ENCODE measurements at places on chromosomes 2 and 18. TPM values are rescaled to one million over a fixed set of nuclear protein-coding genes. Genes with fewer than 3 reads are reported as not detected.
A peak's percentile ranks its signal among the peaks of the same experiment; 100 is the strongest.

- no peaks in the 10 kb centered on the region for H3K27me3 ChIP-seq
- no peak for DNase-seq
- no peak overlapping the region for H3K4me3 ChIP-seq
- H3K36me3 ChIP-seq, result no peaks in the 10 kb centered on the region
Observed at GRCh38 chr18:58279504-58280175, 235.6 kb downstream of the NEDD4L start.

WIPF1 gene
- total RNA-seq, result 284 TPM

DNA sequence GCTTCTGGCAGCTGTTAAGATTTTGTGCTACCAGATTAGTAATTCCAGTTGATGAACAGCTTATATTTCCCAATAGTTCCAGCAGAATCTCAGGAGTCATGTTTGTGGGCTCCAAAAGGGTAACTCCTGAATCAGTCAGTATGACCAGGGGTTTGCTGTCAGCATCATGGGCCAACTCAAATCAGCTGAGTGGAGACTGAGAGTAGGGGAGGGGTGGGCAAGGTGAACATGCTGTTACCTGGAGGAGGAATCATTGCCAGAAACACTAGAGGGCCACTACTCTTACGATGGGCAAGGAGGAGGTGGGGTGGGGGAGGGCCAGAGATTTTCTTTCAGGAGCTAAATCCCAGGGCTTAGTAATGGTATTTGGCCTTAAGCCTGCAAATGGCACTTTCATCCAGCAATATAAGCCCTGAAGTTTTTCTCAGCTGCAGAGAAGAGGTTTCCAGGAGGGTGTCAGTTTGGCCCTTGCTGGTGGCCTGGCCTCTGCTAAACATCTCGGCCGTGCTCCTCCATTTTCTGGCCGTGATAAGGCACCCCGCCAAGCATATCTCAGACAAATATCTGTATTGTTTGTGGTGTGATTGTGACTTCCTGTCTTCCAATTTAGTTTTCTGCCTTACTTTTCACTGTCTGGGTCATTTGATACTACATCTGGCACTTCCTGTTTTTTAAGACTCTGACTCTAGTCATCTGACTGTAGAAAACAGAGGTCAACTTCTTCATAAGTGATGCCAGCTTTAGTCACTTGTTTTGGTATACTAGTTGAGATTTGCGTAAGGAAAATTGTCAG, 120.5 kb upstream of the CXCR4 start:
- H3K36me3 ChIP-seq, result no peaks in the 10 kb centered on the region
- H3K4me1 ChIP-seq, result peaks cover 44% of the 10 kb centered on the region
- H3K4me3 ChIP-seq, result peak overlapping the region; percentile 46
- no peaks in the 10 kb centered on the region for H3K27me3 ChIP-seq
- peak overlapping the region; percentile 94 for H3K27ac ChIP-seq

DNA sequence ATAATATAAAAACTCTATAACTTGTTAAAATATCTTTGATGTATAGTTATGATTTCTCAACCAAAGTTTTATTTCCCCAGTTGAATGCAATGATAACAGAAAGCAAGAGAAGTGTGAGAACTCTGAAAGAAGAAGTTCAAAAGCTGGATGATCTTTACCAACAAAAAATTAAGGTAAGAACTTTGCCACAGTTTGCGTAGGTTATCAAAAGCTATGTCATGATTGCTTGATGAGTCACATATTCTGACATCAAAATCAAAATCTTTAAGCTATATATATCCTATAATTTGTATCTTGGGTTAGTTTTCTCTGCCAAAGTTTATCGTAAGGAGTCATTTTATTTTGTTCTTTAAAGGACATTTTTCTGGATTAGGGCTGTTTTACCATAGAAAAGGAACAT, 35.0 kb downstream of the NDC80 start:
- no peaks in the 10 kb centered on the region for H3K27me3 ChIP-seq
- H3K36me3 ChIP-seq, result peaks cover 18% of the 10 kb centered on the region
- no peak for DNase-seq
- H3K4me1 ChIP-seq, result peaks cover 29% of the 10 kb centered on the region

DNA sequence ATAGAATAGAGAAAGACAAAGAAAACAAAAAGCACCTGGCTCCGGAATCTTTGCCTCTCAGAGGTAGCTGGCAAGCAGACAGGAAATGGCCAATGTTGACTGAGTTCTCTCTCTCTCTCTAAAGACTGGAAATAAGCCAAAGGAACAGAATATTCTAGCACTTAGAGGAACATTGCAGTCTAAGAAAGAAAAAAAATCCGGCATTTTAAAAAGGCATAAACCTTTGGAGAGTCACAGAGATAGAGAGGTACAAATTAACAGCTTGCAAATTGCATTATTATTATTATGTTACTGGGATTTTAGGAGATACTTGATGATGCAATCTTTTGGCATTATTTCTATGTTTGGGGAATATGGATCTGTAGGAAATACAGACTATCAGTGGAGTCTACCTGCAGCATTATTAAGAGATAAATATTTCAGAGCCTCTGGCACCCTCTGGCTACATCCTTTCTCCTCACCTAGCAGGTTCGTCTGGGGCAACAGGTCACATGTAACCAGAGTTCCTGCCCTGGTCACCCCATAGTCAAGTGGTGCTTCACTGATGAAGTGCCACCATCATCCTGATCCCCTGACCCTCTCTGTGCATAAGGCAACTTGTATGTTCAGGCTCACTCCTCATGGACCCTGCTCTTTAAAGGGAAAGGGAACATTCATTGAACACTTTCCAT, 318.9 kb upstream of the ACVR2A start:
- no peak overlapping the region for H3K27ac ChIP-seq
- DNase-seq, result no peak
- H3K36me3 ChIP-seq, result no peaks in the 10 kb centered on the region
- H3K4me1 ChIP-seq, result peaks cover 9% of the 10 kb centered on the region
- no peak overlapping the region for H3K4me3 ChIP-seq
- no peaks in the 10 kb centered on the region for H3K27me3 ChIP-seq

GRCh38 chr2:9565436-9566153, 10.0 kb upstream of the ADAM17 start:
- no peak overlapping the region for H3K4me3 ChIP-seq
- no peak for DNase-seq
- H3K4me1 ChIP-seq, result no peaks in the 10 kb centered on the region
- H3K36me3 ChIP-seq, result no peaks in the 10 kb centered on the region

KLHL41 gene
- total RNA-seq, result not detected

GRCh38 chr2:101679037-101679726, 18.3 kb upstream of the MAP4K4 start:
- peaks cover 5% of the 10 kb centered on the region for H3K4me1 ChIP-seq
- no peak for DNase-seq
- H3K36me3 ChIP-seq, result no peaks in the 10 kb centered on the region
- no peak overlapping the region for H3K27ac ChIP-seq

CD8B gene
- 31.5 TPM for total RNA-seq

CIDEA gene
- total RNA-seq, result not detected

NPAS2 gene
- total RNA-seq, result 0.53 TPM

GRCh38 chr2:80326214-80326613, 21.7 kb upstream of the LRRTM1 start:
- H3K27me3 ChIP-seq, result no peaks in the 10 kb centered on the region
- no peak for DNase-seq
- no peaks in the 10 kb centered on the region for H3K4me1 ChIP-seq
- no peaks in the 10 kb centered on the region for H3K36me3 ChIP-seq
- H3K27ac ChIP-seq, result no peak overlapping the region

- peak overlapping the region; percentile 99 for H3K4me3 ChIP-seq
- no peaks in the 10 kb centered on the region for H3K36me3 ChIP-seq
- peak overlapping the region; percentile 98 for H3K27ac ChIP-seq
- no peak for DNase-seq
- H3K27me3 ChIP-seq, result no peaks in the 10 kb centered on the region
Observed at GRCh38 chr2:201232467-201232815, 27.9 kb upstream of the CASP8 start.

- no peak for DNase-seq
- no peak overlapping the region for H3K27ac ChIP-seq
- H3K36me3 ChIP-seq, result peaks cover 12% of the 10 kb centered on the region
- H3K4me1 ChIP-seq, result peaks cover 9% of the 10 kb centered on the region
- H3K27me3 ChIP-seq, result no peaks in the 10 kb centered on the region
- H3K4me3 ChIP-seq, result no peak overlapping the region
Observed at GRCh38 chr2:25419678-25420242, 78.0 kb upstream of the DNMT3A start.

GRCh38 chr2:29336341-29337241, 221.4 kb downstream of the CLIP4 start:
- H3K27me3 ChIP-seq, result peaks cover 7% of the 10 kb centered on the region
- no peaks in the 10 kb centered on the region for H3K36me3 ChIP-seq
- no peak overlapping the region for H3K4me3 ChIP-seq

SALL3 gene
- not detected for total RNA-seq

DNA sequence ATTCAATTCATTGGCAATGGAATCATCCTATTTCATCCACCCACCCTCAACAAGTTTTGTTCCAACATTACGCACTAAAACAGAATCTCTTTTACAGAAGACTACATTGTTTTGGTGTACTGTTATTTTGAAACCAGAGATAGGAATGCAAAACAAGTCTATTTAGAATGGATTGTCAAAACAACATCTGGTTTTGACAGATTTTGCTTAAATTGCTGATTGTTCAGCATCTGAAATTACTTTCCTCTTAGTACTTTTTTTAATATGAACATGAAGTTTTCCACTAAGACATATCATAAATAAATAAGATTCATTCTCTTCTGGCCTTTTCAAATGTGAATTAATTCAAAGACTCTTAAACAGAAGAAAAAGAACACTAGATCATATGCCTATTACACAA, 323.9 kb upstream of the TFPI start:
- H3K27ac ChIP-seq, result no peak overlapping the region
- H3K4me3 ChIP-seq, result no peak overlapping the region
- no peaks in the 10 kb centered on the region for H3K4me1 ChIP-seq
- no peaks in the 10 kb centered on the region for H3K27me3 ChIP-seq

Measured in natural killer cell treated with Interleukin-12 subunit alpha and Interleukin-12 subunit beta and Interleukin-15 and Interleukin-18, amount 100 ng/mL, for 72 hours (primary cell).